ENCODE measurements at places on chromosomes 16 and 17. TPM values are rescaled to one million over a fixed set of nuclear protein-coding genes. Genes with fewer than 3 reads are reported as not detected.

DNA sequence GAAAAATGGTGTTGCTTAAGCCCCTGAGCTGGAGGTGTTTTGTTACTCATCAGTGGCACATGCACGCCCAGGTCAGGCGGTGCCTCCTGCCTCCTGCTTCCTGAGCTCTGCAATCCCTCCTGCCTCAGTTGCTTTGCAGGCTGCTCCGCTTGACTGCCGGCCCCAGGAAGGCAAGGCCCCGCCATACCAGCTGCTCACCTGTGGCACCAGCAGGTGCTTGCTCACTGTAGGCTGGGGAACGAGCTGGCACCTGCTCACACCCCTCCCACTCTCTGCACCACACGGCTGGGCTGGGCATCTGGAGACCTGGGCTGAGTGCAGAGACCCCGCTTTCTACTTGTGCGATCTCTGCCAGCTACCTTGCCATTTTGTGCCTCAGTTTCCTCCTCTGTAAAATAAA is 200.2 kb downstream of the RBFOX3 start:
- no peak for DNase-seq

DNA sequence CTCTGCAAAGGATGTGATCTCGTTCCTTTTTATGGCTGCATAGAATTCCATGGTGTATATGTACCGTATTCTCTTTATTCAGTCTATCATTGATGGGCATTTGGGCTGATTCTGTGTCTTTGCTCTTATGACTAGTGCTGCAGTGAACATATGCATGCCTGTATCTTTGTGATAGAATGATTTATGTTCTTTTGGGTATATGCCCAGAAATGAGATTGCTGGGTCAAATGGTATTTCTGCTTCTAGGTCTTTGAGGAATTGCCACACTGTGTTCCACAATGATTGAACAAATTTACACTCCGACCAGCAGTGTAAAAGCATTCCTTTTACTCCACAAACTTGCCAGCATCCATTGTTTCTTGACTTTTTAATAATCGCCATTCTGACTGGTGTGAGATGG is 60.2 kb upstream of the ADORA2B start:
- DNase-seq: no peak

Gene TCAP
- 0.22 TPM for polyA plus RNA-seq

GRCh38 chr17:68719431-68719830 is 118.3 kb upstream of the FAM20A start:
- no peak for DNase-seq

Gene DPEP1
- polyA plus RNA-seq: not detected

Gene HSF4
- 4.1 TPM for polyA plus RNA-seq

- DNase-seq: no peak
Observed at GRCh38 chr17:29263916-29264315, 17.3 kb downstream of the CRYBA1 start.

DNA sequence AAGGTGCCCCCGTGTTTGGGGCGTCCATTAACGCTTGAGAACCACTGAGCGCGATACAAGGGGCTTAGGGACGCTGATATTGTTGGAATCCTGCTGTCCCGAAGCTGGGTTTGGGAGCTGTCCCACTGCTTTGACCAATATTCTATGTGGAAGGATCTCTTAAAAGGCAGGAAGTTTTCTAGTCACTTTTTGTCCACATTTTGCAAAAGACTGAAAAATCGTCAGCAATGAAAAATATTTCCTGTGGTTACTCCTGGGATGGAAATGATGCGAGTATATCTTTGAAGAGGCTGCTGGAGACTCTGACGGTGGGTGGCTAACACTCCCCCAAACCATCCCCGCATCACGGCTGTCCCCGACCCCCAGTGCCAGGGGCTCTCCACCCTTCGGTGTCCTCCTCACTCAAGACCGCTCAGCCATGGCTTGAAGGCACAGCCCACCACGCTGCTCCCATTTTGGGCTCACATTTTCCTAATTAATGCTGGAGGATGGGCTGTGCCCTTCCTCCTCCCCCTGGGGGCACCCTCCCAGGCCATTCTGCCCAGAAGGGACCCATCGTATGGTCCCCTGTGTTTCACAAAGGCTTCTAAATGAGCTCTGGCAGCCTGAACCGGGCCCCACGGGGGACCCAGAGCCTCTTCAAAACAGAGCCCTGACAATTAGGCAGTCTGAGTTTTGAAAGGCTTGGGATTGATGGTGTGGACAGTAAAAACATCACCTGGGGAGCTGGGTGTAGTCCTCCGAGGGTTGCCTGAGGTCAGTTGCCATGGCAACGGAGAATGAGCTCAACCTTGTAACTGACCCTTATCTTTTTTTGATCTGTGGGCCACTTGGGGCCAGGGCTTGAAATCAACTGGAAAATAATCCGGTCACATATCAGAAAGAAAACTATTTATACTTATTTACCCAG is 158.6 kb downstream of the C16orf78 start:
- no peak for DNase-seq

- DNase-seq: no peak
Observed at GRCh38 chr16:56886296-56886695, 21.3 kb downstream of the SLC12A3 start.

GRCh38 chr17:66760324-66760723 is 74.6 kb upstream of the CACNG5 start:
- DNase-seq: no peak

DNA sequence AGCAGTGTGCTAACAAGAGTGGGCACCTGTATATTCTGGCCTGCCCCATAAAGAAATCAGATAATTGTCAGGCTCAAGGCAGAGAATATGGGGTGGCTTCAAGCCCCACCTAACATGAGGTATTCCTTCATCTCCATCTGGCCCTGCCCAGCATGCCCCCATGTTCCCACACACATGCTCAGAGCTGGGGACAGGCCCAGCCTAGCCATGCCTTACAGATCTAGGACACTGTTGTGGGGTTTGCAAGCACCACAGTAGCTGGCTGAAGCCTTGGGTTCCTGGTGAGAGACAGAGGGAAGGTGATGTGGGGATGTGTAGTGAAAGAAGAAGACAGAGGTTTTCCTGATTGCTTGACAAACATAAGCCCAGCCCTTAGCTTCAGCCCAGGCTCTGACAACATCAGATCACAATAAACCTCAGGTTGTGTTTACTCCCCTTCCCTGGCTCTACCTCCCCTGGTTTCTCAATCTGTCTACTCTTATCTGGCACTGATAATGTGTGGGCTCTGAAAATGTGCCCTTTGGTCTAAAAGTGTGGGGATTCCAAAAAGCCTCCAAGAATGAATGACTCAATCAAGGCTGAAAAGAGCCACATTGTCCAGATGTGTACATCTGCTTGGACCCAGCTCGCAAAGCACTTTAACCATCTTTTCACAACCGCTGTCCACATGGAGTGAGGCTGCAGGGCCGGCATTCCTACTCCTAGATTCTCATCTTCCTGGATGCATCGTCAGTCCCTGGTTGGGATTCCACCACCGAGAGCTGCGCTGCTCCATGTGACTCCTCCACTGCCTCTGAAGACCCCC is 34.4 kb downstream of the CDRT4 start:
- no peak for DNase-seq

DNA sequence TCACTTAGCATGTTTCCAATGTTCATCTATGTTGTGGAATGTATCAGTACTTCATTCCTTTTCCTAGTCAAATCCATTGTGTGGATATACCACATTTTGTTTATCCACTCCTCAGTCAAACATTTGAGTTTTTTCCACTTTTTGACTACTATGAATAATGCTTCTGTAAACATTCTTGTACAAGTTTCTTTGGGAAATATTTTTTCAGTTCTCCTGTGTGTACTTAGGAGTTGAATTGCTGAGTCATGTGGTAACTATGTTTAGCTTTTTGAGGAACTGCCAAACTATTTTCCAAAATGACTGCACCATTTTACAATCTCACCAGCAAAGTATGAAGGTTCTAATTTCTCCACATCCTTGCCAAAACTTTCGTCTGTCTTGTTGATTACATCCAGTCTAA is 223.7 kb upstream of the AXIN2 start:
- DNase-seq: peak; percentile 95

Gene CLEC18C
- polyA plus RNA-seq: not detected

Measured in BJ (cell line).